ENCODE measurements at places on chromosomes 2 and 18. TPM values are rescaled to one million over a fixed set of nuclear protein-coding genes. Genes with fewer than 3 reads are reported as not detected.

The FHOD3 gene
- 2.1 TPM for polyA plus RNA-seq

The LHCGR gene
- not detected for polyA plus RNA-seq

The ACTG2 gene
- 5.0 TPM for polyA plus RNA-seq

The RAD51AP2 gene
- polyA plus RNA-seq = not detected

The CHAC2 gene
- 7.4 TPM for polyA plus RNA-seq

The MALL gene
- 2.7 TPM for polyA plus RNA-seq

The SERPINB13 gene
- 0.16 TPM for polyA plus RNA-seq

The TCF23 gene
- polyA plus RNA-seq = 0.30 TPM

The CCDC74A gene
- polyA plus RNA-seq = 0.77 TPM

DNA sequence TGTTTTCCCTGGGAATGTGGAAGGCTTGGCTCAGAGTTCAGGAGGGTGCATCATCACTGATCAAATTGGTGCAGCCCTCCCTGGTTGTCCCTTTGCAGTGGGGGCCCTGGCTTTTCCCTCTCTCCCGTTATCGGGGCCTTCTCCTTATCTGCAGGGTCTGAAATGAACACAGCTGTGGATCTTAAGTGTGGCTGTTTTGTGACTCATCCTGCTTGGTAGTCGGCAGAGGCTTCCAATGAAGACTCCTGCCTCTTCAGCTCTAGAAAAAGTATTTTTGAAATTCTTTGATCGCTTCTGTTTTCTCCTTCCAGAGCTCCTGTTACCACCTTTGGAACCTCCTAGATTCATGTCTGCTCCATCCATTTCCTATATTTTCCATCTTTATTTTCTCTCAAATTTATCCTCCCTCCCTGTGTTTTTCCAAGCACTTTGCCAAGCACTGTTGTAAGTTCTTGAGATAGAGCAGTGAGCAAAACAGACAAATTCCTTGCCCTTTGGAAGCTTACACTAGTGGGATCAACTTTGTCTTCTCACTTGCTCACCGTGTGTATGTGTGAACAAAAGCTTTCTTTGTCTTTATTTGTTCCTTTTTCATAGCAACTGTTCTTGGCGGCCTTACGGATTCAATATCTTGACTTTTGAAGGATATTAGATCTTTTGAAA, 45.7 kb downstream of the RALB start:
- no peak overlapping the region for H3K4me3 ChIP-seq
- H3K4me1 ChIP-seq = no peaks in the 10 kb centered on the region
- no peaks in the 10 kb centered on the region for H3K27me3 ChIP-seq
- no peak overlapping the region for H3K27ac ChIP-seq
- peaks cover 71% of the 10 kb centered on the region for H3K36me3 ChIP-seq

DNA sequence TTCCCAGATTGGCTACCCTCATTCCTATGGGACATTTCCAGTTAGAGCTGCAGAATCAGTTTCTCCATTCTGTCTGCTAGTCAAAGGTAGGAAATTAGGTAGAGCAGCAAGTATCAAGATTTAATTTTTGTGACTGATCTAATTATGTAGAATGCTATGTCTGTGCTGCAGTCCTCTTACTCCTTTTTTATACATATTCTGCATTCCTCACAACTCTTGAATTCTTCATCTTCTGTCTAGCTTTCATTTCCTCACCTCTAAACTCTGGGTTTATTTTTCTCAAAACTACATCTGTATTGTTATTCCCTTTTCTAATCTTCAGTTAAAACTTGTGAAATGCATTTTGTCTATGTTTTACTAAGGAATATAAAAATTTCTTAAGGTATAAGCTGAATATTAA, 8.6 kb downstream of the SGO2 start:
- H3K4me1 ChIP-seq = no peaks in the 10 kb centered on the region
- no peak overlapping the region for H3K27ac ChIP-seq
- no peaks in the 10 kb centered on the region for H3K27me3 ChIP-seq
- no peaks in the 10 kb centered on the region for H3K36me3 ChIP-seq
- DNase-seq = no peak

GRCh38 chr2:67260343-67261277, 136.5 kb upstream of the ETAA1 start:
- H3K4me3 ChIP-seq = no peak overlapping the region
- no peaks in the 10 kb centered on the region for H3K4me1 ChIP-seq
- H3K27ac ChIP-seq = peak overlapping the region; percentile 12
- no peak for DNase-seq

GRCh38 chr2:162063899-162064298, 10.1 kb downstream of the DPP4 start:
- H3K4me3 ChIP-seq = no peak overlapping the region
- H3K27ac ChIP-seq = no peak overlapping the region
- H3K4me1 ChIP-seq = peaks cover 8% of the 10 kb centered on the region
- DNase-seq = no peak
- H3K27me3 ChIP-seq = no peaks in the 10 kb centered on the region
- H3K36me3 ChIP-seq = no peaks in the 10 kb centered on the region

DNA sequence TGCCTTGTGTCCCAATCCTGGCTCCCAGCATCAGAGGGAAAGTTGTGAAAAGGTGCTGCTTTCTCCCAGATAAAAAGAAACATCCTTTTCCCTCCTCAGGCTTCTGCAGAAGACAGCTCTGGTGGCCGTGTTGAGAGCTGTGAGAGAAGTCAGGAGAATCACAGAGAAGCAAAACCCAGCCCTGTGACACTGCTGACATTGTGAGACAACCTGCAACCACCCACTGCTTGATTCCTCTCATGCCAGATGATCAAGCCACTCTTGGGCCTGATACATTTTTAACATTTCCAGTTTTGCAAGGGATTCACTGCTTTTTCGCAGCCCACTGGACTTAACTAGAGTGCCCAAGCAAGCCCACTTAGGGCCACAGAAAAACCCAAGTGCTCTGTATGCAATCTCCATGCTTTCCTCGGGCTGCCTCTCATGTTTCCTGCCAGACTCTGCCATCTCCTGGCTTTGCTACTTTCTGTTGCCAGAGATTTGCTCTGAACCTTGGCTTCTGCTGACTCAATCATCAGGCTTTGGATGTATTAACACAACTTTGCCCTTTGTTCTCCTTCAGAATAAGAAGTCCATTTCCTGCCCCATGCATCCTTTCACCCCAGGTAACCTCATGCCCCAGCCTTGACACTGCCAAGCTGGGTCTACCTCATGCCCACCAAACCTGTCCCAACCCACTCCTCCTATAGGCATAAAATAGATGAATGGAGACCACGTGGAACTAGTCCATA, 24.9 kb upstream of the TTR start:
- no peaks in the 10 kb centered on the region for H3K4me1 ChIP-seq
- DNase-seq = no peak
- H3K36me3 ChIP-seq = no peaks in the 10 kb centered on the region
- H3K27ac ChIP-seq = no peak overlapping the region
- H3K4me3 ChIP-seq = no peak overlapping the region

- H3K36me3 ChIP-seq = peaks cover 93% of the 10 kb centered on the region
- no peaks in the 10 kb centered on the region for H3K4me1 ChIP-seq
- H3K27me3 ChIP-seq = no peaks in the 10 kb centered on the region
- no peak for DNase-seq
- H3K27ac ChIP-seq = no peak overlapping the region
These were observed 54.7 kb downstream of the FARP2 start for GRCh38 chr2:241410739-241411176.

DNA sequence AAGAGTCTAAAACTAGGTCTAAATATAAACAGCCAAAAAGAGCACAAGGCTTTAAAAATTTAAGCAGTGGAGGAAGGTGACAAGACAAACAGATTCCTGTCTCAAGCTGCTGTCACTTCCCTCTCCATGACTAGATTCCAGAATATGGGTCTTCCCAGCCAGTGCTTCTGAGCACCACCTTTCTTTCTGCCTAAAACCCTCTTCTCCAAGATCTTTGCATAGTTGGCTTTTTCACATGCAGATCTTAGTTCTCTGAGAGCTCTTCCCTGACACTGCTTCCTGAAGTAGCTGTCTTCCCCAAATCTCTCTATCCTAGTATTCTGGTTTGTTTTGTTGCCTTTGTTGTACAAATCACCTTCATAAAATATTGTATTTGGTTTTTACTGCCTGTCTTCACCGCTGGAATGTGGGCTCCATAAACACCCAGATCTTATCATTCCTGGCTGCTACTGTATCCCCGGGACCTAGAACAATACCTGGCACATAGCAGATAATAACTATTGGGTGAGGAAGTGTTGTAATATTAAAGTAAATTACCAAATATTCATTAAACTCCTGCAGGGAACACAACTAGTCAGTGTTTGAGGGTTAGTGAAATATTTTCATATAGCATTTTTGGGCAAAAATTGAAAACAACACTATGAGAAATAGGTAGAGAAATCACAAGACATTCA, 150.2 kb downstream of the CCDC85A start:
- H3K27me3 ChIP-seq = no peaks in the 10 kb centered on the region
- no peaks in the 10 kb centered on the region for H3K4me1 ChIP-seq
- no peak for DNase-seq
- H3K36me3 ChIP-seq = no peaks in the 10 kb centered on the region

- no peaks in the 10 kb centered on the region for H3K4me1 ChIP-seq
- H3K27ac ChIP-seq = no peak overlapping the region
- H3K36me3 ChIP-seq = no peaks in the 10 kb centered on the region
- no peak overlapping the region for H3K4me3 ChIP-seq
- no peaks in the 10 kb centered on the region for H3K27me3 ChIP-seq
- DNase-seq = no peak
These were observed 301.7 kb downstream of the PAX3 start for GRCh38 chr2:221997100-221997499.

DNA sequence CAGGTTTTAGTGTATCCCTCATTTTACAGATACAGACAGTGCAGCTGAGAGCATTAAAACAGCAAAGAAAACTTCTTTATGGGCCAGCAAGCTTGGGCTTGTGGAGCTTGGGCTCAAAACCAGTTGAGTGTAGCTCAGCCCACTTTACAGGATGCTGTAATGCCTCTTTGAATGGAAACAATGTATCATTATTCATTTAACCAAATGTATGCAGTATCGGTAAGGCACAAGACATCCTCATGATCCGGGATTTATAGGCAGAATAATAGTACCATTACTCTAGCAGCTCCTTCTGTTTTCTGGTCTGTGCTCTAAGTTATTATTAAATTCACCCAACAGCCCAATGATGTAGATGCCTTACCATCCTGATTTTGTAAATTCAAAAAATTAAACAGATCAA, 575.1 kb upstream of the CDH7 start:
- DNase-seq = no peak
- no peak overlapping the region for H3K4me3 ChIP-seq
- H3K27ac ChIP-seq = no peak overlapping the region
